ENCODE measurements at places on chromosomes 4 and X. TPM values are rescaled to one million over a fixed set of nuclear protein-coding genes. Genes with fewer than 3 reads are reported as not detected.

GRCh38 chrX:119516157-119516702 is 48.0 kb downstream of the SLC25A5 start:
- no peak for DNase-seq

- peak; percentile 93 for DNase-seq
These were observed at the start of gene STBD1 for GRCh38 chr4:76305971-76306881. STBD1 (plus strand) TSS chr4:76306733; CDS start chr4:76306770, 37 bp downstream.

- DNase-seq = no peak
These were observed 1157.5 kb upstream of the PABPC4L start for GRCh38 chr4:135359128-135359527.

GRCh38 chr4:75018811-75019479 is 86.0 kb downstream of the PARM1 start:
- DNase-seq = no peak

The SRPK3 gene
- total RNA-seq = 54.7 TPM

The SPATA18 gene
- total RNA-seq = 2.3 TPM

GRCh38 chrX:70268034-70268433 is at the start of gene ARR3:
ARR3 (plus strand) TSS chrX:70268334; CDS start chrX:70269386, 1,052 bp downstream.
- DNase-seq = no peak

DNA sequence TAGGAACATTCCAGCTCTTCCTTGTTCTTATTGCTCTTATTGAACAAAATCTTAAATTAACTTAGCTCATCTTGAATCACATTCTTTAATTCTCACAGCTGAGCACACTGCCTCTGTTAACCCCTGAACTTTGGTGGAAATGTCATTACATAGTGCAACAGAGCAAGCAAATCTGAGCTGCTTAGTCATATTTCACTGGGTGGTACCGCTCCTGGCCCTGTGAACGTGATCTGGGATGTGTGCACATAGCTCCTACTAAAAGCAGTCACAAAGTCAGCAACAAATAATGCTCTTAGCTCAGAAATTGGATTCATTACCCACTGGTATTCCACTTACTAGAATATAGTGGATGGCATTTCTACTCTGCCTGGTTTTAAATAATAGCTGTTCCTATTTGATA is 27.9 kb downstream of the ARHGEF6 start:
- no peak for DNase-seq

DNA sequence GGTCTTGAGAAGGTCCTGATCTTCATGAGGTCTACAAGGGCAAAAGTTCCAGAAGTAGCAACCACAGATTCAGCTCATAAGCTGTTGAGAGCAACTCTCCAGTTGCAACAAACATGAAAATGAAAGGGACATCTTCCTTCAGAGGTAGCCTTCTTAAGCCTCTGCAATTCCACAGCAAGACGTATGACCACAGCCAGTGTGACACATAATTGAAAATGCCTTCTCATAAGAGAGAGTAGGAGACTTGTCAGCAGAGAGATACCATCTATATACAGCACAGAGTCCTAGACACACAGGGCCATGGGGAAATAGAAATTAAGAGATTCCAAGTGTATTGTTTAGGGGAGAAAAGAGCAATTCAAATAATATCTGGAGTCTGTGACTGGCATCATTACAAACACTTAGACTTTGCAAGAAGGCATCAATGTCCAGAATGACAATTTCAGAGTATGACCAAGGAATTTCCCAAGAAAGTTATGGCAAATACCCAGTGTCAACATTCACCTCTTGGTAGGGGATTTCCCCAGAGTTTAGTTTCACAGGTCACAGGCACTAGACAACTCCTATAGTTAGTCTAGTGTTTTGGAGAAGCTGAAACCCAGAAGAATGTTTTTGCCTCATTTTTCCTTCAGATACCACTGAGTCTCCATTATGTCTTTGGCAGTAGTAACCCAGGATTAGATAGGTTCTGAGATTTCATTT is 340.3 kb downstream of the ZNF674 start:
- DNase-seq = no peak

The MAP7D3 gene
- total RNA-seq = 15.6 TPM

The NWD2 gene
- total RNA-seq = not detected

The GRIPAP1 gene
- total RNA-seq = 24.9 TPM

DNA sequence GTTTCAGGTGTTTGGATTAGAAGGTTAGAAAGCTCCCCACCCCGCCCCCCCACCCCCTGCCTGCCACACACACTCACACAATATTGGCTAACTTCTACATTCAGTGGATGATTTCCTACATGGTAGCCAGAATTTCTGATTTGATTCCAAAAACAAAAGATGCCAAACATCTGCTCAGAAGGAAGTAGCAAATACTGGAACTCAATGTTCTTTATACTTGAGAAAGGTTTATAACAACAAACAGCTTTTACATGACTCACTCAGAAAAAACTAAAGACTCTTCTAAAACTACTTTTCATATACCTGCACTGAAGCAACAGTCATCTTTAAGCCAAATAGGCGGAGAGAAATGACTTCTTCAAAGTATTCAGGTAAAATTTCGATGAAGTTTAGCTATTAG is 750.5 kb upstream of the POU3F4 start:
- DNase-seq = no peak

- DNase-seq = no peak
These were observed 244.5 kb upstream of the SPANXN1 start for GRCh38 chrX:145002771-145003170.

DNA sequence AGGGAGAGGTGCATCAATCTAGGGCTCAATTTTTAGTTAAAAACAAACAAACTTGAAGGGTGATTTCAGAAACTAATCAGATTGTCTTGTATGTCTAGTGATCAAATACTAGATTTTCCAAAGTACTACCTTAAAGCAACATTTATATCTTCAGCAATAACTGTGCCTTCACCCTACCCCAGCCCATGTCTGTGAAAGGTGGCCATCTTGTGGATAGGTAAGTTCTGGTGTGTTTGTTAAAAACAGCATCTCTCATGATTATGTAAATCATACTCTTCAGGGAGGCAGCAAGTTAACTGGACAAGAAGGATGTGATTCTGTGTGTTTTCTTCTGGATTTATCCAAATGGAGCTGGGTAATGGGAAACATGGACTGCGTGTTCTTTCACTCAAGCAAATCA is 81.4 kb upstream of the ACSL1 start:
- no peak for DNase-seq

- no peak for DNase-seq
These were observed 16.9 kb downstream of the RASSF6 start for GRCh38 chr4:73603271-73603710.

DNA sequence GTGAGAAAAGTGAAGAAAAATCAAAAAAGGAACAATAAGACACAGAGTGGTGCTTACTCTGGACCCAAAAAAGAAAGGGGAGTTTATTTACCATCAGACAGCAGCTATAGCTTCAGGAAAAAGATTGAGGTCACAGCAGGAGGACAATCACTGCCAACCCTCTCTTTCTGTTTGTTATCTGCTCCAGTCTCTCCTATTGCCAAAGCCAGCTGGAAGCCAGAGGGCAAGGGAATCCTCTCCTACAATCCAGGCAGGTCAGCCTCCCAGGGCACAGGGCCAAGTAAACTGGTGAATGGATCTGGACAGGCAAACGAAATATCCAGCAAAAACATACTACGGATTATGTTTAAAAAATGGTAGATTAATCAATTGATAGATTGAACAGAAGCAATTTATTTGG is 306.9 kb upstream of the SLIT2 start:
- no peak for DNase-seq

DNA sequence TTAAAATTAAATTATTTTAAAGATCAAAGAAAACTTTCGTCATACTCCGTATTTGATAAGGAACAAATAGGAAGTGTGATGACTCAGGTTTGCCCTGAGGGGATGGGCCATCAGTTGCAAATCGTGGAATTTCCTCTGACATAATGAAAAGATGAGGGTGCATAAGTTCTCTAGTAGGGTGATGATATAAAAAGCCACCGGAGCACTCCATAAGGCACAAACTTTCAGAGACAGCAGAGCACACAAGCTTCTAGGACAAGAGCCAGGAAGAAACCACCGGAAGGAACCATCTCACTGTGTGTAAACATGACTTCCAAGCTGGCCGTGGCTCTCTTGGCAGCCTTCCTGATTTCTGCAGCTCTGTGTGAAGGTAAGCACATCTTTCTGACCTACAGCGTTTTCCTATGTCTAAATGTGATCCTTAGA is at the start of gene CXCL8:
Gene CXCL8, plus strand, starts transcription at position 217 of the 426 bp plus-strand sequence. Its CDS starts 90 bp downstream, at position 307.
- DNase-seq = peak; percentile 83

DNA sequence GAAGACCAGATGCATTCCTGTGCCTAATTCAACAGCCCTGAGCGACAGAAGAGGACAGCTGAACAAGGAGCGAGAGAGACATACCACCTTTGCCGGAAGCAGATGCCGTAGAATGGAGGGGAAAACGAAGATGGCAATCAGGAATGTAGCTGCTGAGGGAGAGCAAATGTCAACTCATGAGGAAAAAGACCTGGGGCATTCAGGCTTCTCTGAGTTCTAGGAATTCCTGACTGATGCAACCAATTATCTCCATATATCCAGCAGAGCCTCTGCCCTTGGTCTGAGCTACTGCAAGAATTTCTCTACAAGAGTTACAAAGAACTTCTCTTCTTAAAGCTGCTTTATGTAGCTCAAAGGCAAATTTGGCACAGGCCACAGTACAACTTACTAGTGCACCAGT is 40.5 kb upstream of the INPP4B start:
- DNase-seq = no peak

The PNCK gene
- 7.6 TPM for total RNA-seq

DNA sequence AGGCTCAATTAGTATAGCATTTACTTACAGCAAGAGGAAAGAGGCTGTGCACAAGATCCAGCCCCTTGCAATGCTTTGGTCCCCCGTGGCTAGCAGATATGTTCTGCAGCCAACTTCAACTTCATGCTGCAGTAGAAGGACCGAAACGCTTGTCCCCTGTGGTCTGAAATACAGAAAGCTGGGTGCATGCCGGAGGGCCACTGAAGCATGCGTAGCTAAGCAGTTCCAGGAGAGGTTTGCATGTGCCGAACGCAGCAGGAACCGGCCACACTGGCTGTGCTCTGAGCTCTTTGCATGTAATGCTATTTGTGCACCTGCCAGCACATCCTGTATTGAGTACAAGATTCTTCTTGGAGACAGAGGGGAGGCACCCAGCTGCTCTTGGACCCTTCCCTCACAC is 35.8 kb upstream of the SHISA3 start:
- no peak for DNase-seq

The ADH1C gene
- 4.0 TPM for total RNA-seq

GRCh38 chr4:87901422-87901992 is 68.7 kb downstream of the MEPE start:
- no peak for DNase-seq

The CDX4 gene
- total RNA-seq = not detected

DNA sequence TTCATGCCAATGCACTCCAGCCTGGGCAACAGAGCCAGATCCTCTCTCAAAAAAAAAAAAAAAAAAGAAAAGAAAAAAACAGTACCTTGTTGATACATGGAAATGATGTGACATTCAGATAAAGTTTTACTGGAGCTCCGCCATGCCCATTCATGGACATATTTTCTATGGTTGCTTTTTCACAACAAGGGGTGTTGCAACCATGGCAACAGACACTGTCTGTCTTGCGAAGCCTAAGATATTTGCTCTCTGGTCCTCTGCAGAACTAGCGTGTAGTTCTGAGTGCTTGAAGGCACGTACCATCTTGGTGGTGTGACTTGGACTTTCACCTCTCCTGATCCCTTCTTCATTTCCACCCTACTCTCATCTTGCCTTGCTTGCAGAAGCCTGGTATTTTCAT is 53.2 kb downstream of the TBL1X start:
- DNase-seq = no peak

DNA sequence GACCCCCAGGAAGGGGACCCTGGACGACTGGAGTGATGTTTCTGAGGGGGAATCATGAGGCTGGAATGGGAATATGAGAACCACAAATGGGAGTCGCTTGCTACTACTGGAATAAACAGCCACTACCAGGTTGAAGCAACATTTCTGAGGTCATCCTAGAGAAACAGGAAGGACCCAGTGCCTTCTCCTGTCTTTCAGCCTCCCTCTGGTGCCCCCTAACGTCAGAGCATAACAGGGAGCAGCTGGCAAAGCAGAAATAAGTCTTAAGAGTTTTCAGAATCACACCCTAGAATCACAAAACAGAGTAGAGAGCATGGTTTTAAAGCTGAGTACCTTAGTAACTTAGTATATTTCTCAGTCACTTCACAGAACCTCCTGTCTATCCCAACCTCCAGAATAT is 347.8 kb upstream of the PITX2 start:
- DNase-seq = no peak

DNA sequence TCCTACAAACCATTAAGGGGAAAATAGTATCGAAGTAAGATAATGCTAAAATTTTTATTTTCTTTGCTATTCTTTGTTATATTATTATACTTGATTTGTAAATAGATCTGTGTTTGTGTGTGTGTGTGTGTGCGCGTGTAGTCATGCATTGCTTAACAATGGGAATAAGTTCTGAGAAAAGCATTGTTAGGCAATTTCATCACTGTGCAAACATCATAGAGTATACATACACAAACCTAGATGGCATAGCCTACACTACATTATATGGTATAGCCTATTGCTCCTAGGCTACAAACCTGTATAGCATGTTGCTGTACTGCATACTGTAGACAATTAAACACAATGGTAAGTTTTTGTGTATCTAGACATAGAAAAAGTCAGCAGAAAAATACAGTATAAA is 17.1 kb downstream of the MTTP start:
- DNase-seq = no peak

- DNase-seq = no peak
These were observed 105.9 kb upstream of the TBC1D9 start for GRCh38 chr4:140862177-140862442.

The SMIM31 gene
- total RNA-seq = not detected

GRCh38 chr4:102761906-102762305 is 1.1 kb upstream of the MANBA start:
- DNase-seq = no peak

The MYOZ2 gene
- 727 TPM for total RNA-seq

GRCh38 chrX:10508891-10509290 is 111.5 kb downstream of the MID1 start:
- no peak for DNase-seq

The SLC6A14 gene
- 0.05 TPM for total RNA-seq

DNA sequence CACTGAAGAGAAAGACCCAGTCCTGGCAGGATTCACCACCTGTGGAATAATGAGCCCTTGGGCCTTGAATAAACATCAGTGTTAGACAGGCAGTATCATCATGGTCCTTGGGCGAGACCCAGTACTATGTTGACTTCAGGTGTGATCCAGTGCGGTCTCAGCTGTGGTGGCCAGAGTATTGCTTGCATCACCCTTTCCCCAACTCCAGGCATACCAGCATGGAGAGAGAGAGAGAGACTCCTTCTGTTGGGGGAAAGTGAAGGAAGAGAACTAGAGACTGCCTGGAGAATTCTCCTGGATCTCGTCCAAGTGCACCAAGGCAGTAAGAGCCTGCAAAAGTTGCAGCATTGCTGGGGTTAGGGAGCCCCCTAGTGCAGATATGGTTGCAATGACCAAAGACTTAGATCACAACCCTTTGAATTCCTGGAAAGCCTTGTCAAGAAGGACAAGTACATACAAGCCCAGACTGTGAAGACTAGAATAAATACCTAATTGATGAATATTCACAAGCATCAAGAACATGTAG is 61.1 kb upstream of the VAMP7 start:
- DNase-seq = no peak

GRCh38 chr4:26736621-26737020 is 124.0 kb upstream of the STIM2 start:
- no peak for DNase-seq

The AFP gene
- not detected for total RNA-seq

The SMIM10 gene
- total RNA-seq = 4.9 TPM

The SLC10A7 gene
- 5.0 TPM for total RNA-seq
